WTC11 (cell line): ENCODE measurements at places on chromosomes 11 and 22.

DNA sequence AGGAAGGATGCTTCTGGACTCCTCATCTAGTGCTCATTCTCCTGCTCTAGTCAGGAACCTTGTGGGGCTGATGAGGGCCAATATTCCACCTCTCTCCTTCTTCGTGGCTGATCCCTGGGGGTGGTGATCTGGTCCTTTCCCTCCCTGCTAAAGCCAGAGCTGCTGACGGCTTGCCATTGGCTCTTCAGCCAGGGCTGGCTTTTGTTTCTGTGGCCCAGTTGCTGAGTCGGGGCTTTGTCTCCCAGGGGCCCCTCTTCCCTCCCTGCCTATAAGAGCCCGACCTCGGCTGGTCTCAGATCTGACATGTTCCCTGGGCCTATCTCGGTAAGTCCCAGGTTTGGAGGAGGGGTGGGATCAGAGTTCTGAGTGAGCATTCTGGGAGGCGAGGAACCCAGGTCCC is at the start of gene CRYBA4:
TSS of gene CRYBA4 (plus strand) at position 301 of the 400 bp plus-strand sequence. CDS start 634 bp downstream, outside the sequence.
- DNase-seq: no peak

DNA sequence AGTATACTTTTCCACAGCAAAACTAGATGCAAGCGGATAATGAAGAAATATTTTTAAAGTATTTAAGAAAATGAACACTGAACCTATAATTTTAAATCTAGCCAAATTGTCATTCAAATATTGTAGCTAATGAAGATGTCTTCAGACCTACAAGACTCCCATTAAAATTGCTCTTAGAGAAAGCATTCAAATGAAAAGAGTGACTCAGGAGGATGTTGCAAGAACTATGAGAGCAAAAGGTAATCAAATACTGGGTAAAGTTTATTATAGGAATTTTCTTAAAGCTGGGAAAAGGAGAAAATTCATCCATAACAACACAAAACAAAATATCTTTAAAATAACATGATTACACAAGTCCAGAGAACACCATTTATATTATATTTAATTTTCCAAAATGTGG is 5.4 kb upstream of the POU2AF1 start:
- DNase-seq: no peak

- no peak for DNase-seq
These were observed 755.2 kb upstream of the RAG2 start for GRCh38 chr11:37353192-37353591.

DNA sequence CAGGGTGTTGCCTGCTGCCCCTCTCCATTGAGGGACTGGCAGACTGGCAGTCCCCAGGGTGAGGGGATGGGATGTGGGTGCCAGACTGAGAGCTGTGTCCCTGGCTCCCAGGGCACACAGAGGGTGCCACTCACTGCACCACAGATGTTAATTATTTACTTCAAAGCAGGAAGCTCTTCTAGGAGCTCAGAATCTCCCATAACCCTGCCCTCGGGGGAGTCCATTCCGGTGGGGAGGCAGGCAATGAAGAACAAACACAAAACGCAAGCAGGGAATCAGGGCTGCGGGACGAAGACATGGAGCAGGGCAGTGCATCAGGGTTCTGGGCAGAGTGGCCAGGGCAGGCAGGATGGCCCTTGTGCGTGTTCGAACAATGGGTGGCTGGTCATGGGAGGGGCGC is 24.4 kb upstream of the FLRT1 start:
- no peak for DNase-seq

- peak; percentile 11 for DNase-seq
These were observed 666 bp downstream of the MSANTD4 start for GRCh38 chr11:106021181-106021966.

DNA sequence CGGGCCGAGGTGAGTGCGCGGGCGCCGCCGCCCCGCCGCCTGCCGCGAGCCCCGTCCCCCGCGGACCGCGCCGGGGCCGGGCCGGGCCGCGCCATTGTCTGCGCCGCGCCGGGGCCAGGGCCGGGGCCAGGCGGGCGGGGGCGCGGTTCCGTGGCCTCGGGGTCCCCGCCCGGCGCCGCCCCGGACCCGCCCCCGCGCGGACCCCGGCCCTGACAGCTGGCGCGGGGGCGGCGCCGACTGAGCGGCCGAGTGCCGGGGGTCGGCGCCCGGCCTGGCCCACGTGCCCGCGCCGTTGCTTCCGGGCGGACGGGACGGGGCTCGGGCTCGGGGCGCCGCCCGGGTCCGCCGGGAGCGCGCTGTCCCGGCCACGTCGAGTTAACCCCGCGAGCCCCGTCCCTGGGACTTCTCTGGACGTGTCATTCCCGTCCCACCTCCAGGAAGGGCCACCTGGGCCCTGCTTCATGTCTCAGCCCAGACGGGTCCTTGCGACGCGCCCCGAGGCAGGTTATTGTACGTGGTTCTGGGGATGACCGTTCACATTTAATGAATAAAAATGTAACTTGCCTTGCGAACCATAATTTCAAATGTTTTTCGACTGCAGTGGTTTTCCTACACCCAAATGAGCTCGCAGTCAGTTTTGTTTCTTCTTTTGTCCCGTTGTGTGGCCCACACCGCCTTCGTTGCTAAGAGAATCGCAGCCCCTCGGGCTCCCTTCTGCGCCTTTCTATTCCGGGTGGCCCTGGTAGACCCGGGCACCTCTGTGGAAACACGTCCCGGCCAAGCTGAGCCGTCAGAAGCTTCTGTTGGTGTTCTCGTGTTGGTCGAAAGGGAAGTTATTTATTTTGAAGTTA is 562 bp downstream of the ZBED4 start:
- no peak for DNase-seq

- no peak for DNase-seq
These were observed 3.4 kb downstream of the CADM1 start for GRCh38 chr11:115500547-115501501.

- DNase-seq: no peak
These were observed 3.0 kb downstream of the RASSF10 start for GRCh38 chr11:13012056-13012661.

GRCh38 chr22:46500201-46500600 is 37.2 kb downstream of the CELSR1 start:
- DNase-seq: peak; percentile 76

GRCh38 chr11:27420722-27421572 is 51.6 kb downstream of the LGR4 start:
- DNase-seq: no peak

DNA sequence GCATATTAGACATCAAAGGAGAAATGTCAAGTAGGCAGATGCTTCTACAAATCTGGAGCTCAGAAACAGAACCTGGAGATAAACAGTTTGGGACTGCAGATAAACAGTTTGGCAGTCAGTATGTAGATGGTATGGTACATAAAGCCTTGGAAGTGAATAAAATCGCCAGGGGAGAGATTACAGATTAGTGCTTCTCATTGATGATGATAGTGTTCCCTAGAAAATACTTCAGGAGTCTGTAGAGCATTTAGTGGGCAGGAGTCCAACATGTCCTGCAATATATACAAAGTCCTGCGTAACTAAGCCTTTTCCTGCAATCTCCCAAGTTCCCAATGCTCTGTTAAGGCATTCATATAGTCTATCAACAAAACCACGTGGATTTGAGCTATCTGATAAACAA is 35.2 kb downstream of the NARS2 start:
- no peak for DNase-seq

DNA sequence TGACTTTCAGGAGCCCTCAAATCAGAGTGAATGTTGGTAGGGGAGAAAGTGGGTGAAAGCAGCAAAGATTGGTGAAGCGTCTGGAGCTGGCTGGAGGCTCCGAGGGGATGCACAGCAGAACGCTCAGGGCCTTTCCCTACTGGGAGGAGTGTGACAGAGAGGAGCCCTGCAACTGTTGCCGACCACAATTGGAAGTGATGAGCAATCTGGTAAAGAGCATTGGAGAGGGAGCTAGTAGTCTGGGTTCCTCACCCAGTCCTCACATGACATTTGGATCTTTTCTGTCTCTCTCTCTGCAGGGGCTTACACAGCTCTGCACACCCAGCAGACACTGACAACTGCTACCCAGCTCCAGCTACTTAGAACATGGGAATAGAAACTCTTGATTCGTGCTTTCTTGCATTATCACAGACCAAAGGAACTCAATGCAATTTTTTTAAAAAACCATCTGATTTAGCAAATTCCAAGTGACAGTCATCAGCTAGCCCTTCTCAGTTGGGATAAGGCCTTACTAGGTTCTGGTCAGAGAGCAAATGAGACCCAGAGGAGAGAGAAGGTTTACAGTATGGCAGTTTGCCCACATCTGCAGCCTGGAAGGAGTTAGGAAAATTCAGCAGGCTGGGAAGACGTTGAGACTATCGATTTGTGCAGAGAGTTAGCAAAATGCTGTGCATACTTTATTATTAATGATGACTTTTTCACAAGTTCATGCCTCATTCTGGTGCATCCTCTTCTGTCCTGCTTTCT is 278.0 kb upstream of the PLET1 start:
- no peak for DNase-seq

- DNase-seq: no peak
These were observed at the start of gene OR52R1 for GRCh38 chr11:4804280-4804679. Gene OR52R1 (minus strand): TSS chr11:4804380. CDS start chr11:4804380, 0 bp downstream.

DNA sequence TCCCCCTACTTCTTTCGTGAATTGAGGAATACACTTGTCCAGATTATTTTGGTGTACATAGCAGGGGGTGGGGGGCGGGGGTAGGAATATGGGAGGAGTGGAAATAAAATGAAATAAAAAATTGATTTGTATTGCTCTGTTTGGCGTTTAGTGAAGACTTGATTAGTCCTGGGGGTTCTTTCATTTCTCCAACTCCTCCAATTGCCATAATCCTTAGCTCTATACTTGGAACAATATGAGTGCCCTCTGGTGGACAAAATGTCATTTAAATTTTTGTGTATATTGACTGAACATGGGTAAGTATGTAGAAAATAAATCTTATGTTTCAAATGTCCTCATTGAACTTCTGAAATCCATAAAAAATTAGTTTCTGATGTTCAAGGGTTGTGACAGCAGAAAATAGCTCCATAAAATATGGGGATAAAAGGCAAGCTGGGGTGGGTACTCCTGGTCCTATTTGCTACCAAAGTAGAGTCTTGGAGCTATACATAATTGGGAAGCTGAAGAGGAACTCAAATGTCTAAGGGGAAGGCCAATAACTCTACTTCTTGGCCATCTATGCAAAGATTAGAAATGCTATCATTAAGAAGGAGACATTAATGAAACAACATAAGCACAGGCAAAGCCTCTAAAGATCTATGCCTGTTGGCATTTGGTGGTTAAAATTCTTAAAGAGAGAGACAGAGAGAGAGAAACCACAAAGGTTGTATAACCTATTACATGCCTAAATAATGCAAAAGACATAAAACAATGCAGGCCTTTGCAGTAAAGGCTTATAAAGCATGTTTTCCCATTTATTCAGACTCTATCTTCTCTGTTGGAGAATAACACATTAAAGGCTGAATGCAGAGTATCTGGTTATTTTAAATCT is 421.6 kb downstream of the METTL15 start:
- no peak for DNase-seq

- DNase-seq: no peak
These were observed 5.6 kb downstream of the SLC35C1 start for GRCh38 chr11:45810431-45811108.

DNA sequence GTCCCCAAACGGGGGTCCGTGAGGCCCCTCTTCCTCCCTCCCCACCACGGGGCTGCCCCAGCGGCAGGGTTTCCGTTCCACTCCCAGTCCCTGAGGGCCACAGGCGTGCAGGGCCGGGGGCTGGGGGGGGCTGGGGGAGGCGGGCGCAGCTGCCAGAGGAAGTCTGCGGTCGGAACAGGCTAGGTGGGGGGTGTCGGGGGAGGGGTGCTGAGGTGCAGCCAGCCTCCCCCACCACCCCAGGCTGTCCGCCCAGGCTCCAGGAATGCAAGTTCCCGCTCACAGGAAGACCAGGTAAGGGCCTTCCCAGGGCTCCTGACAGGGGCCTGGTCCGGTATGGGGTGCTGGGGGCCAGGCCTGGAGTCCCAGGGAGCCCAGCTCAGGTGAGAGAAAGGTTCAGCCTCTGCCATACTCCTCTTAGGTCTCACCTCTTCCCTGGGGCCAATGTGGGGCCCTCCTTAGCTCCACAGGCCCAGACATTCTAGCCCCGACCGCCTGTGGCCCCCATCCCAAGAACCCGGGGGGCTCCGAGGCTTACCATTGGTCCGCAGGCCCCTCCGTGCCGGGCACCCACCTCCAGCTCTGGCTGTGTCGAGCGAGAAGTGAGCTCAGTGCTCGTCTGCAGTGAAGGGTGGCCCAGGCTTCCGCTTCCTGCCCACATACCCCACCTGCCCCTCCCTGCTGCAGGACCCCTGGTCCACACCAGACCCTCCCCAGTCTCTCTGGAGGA is at the start of gene PTPRCAP:
TSS of gene PTPRCAP (minus strand) at position 601 of the 727 bp plus-strand sequence. CDS start at position 538, 63 bp downstream.
- peak; percentile 57 for DNase-seq
